ENCODE measurements at places on chromosomes 1 and 21. TPM values are rescaled to one million over a fixed set of nuclear protein-coding genes. Genes with fewer than 3 reads are reported as not detected.

GRCh38 chr1:21914880-21915640 lies 22.1 kb downstream of the HSPG2 start:
- DNase-seq = peak; percentile 59

DNA sequence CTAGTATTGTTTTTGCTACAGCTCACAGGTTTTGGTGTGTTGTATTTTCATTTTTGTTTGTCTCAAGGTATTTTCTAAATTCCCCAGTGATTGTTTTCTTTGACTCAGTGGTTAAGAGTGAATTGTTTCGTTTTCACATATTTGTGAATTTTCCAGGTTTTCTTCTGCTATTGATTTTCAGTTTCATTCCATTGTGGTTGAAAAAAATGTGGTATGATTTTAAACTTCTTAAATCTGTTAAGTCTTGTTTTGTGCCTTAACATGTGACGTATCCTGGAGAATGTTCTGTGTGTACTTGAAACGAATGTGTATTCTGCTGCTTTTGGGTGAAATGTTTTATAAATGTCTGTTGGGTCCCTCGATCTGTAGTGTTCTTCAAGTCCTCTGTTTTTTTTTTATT lies 117.9 kb downstream of the KIF26B start:
- DNase-seq = no peak

GRCh38 chr1:93765099-93765498 lies 83.5 kb upstream of the BCAR3 start:
- no peak for DNase-seq

GRCh38 chr1:38451541-38451993 lies 405.0 kb upstream of the POU3F1 start:
- DNase-seq = no peak

DNA sequence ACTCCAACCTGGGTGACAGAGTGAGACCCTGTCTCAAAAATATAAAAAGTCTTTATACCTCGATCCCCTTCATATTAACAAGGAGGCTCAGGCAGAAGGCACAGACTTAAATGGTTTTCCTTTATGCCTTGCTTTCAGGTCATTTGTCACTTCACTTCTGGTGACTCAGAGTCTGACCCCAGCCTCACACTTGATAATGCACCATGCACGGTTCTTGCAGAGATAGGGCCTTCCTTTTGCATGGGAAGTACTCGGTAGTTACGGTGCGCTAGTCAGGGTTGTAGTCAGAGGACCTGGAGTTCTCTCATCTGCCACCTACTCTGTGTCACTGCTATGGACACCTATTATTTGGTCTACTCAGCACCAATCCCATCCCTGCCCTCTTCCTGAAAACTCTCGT lies 43.6 kb upstream of the BMP8B start:
- no peak for DNase-seq

DNA sequence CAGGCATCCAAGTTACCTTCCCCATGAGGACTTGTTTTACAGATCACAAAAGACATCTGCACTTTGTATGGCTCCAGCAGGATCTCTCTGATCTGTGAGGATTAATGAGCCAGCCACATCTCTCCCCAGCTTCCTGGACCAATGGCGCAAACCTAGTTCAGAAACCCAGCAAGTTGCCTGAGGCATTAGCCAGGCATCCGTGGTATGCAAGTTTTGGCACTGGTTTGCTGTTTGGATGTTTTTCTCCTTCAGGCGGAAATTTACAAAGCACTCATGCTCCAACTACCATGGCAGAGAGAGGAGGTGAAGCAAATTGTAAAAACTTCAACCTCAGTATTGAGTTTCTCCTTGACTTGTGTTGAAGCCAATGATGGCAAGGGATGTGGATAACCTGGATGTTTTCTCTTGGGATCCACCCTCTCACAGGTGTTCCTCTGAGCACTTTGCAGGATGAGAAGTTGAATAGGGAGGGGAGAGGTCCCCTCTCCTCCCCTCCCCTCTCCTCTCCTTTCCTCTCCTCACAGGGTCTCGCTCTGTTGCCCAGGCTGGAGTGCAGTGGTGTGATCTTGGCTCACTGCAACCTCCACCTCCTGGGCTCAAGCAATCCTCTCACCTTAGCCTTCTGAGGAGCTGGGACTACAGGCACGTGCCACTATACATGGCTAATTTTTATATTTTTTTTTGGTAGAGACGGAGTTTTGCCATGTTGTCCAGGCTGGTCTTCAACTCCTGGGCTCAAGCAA lies 25.6 kb upstream of the ENO1 start:
- peak; percentile 97 for DNase-seq

GRCh38 chr1:246724731-246725095 lies 504 bp downstream of the SCCPDH start:
- DNase-seq = peak; percentile 50

- DNase-seq = no peak
Observed at GRCh38 chr1:71074681-71075080, 6.2 kb downstream of the ZRANB2 start.

DNA sequence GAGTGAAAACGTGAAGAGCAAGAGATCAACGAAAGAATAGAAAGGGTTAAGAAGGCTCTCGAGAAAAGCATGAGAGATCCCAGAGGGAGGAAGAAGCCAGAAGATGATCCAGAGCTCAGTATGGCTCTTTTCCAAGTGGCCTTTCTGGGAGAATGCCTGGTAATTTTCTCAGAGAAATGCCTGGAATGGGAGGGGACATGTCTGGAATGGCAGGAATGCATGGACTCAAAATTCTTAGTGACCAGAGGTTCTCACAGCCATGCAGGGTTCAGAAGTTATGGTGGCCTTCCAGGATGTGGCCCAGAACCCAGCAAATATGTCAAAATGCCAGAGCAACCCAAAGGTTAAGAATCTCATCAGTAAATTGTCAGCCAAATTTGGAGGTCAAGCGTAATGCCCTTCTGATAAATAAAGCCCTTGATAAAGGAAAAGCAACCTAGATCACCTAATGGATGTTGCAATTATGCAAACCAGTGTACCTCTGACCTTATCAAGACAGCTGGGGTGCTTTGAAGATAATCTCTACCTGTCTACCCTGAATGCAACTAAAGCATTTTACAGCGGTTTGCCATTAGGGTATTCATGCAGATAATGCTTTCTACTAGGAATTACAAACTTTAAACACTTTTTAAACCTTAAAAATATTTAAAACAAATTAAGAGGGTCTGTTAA lies 53.1 kb downstream of the NBPF6 start:
- DNase-seq = peak; percentile 45

The GSTM1 gene
- not detected for total RNA-seq

GRCh38 chr1:221832151-221832550 lies 90.3 kb upstream of the DUSP10 start:
- DNase-seq = no peak

The DNM3 gene
- total RNA-seq = 1.9 TPM

- DNase-seq = no peak
Observed at GRCh38 chr1:21736011-21736410, 46.9 kb downstream of the USP48 start.

The DDAH1 gene
- total RNA-seq = 135 TPM

GRCh38 chr1:10596780-10597179 lies 122.0 kb downstream of the PEX14 start:
- no peak for DNase-seq

DNA sequence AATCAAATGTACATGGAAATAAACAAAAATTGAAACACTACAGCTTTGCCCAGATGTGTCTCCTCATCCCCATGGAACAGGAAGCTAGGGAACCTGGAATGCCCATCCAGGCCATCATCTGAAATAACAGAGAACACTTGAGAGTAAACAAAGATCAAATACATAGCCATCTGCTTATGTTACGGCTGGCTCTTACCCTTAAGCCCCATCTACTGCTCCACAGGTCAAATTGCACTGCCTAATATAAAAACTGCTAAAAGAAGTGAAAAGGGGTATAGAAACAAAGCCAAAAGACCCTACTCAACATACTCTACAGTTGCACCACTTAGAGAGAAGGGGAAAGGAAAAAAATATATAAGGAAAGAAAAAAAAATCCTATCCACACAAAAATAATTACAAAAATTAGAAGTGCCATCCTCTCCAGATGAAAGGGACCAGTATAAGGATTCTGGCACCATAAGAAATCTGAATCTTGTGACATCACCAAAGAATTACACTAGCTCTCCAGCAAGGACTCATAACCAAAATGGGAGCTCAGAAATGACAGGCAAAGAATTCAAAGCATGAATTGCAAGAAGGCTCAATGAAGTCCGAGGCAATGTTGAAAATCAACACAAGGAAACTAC lies 26.9 kb downstream of the OR6Y1 start:
- peak; percentile 63 for DNase-seq

DNA sequence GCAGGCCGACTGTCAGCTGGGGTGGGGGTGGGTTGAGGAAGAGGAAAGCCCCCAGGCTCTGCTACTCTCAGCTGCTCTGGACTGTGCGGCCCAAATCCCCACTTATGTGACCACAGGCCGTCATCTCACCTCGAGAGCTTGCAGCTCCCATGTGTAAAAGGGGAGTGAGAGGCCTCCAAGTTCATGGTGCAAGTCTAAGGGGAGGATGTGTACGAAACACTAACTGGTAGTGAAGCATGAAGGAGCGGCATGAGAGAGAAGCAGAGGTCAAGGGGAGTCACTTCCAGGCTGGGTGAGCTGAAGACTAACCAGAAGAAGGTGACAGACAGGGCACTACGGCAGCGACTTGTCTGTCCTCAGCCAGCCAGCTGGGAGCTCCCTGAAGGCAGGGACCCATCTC lies 43.8 kb downstream of the GLIS1 start:
- no peak for DNase-seq

DNA sequence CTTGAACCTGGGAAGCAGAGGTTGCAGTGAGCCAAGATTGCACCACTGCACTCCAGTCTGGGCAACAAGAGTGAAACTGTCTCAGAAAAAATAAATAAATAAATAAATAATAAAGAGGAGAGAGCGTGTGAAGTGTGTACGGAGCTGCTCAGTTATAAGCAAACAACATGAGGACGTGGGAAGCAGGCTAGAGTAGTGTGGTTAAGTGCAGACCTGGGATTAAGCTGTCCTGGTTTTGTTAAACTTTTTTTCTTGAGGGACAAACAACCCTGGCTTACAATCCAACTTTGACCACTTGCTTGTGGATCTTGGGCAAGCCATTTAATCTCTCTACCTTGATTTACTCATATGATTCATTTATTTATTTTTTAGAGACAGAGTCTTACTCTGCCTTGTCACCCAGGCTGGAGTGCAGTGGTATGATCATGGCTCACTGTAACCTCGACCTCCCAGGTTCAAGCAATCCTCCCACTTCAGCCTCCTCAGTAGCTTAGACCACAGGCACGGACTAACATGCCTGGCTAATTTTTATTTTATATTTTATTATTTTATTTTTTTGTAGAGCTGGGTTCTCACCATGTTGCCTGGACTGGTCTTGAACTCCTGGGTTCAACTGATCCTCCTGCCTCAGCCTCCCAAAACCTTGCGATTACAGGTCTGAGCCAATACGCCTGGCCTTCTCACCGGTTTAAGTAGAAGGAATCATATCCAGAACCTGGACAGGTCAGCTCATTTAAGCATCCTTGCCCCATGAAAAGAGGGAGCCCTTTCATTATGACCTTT lies 52.7 kb downstream of the RPS6KA1 start:
- DNase-seq = no peak

DNA sequence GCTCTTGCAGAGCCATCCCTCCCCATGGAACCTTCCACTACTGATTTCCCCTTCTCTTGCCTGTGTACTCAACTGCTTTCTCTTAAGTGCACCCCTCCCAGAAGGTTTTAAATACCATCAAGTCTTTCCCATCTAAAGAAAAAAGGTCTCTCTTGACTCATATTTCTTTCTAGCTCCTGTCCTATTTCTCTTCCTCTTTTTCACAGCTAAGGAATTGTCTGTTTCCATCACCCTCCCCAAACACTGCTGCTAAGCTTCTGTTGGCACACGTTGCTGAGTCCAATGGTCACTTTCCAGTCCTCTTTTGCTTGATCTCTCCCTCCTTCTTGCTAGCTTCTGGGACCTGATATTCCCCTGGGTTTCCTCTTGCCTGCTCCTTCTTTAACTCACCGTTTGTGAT lies 13.3 kb upstream of the GNL2 start:
- DNase-seq = no peak

- DNase-seq = no peak
Observed at GRCh38 chr1:35574655-35575415, 1.7 kb downstream of the TFAP2E start.

GRCh38 chr21:40140675-40141074 lies 273.4 kb downstream of the PCP4 start:
- no peak for DNase-seq

DNA sequence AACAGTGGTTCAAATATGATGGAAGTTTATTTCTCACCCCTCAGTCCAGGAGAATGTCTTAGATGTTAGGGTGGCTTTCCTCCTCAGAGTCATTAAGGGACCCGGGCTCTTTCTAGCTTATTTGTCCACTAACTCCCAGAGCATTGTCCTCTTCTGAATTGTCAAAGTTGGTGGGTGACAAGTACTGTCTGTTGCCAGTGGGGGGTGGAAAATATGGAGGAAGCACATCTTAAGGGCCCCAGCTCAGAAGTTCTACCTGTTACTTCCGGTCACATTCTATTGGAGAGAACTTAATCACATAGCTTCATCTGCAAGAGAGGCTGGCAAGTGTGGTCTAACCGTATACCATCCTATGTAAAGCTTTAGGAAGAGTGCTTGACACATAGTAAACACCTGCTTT lies 7.1 kb downstream of the CLIC4 start:
- no peak for DNase-seq

DNA sequence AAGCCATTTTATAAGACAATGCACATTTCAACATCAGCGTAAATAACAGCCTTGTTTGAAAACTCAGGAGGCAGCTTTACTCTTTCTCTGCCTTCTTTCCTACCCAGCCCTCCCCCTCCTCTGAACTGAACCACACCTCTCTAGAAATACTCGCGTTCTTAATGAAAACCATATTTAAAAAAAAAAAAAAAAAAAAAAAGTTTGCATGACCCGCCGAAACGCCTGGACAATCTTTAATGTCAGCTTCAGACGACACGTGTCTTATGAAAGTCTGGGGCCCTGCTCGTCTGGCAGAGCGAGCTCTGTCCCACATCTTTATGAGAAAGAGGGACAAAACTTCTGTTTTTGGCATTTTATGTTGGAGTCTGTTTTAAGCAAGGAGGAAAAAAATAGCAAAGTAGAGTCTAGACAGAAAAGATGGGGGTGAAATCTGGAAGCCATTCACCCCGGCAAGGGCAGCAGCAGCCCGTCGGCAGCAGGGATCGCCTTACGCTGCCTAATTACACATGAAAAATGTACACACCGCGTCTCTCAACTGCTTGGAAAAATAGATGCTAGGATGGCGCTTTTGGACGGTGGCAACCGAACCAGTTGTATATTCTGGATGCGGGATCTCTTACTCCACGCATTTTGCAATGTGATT lies 130.4 kb upstream of the ETS2 start:
- DNase-seq = peak; percentile 5

DNA sequence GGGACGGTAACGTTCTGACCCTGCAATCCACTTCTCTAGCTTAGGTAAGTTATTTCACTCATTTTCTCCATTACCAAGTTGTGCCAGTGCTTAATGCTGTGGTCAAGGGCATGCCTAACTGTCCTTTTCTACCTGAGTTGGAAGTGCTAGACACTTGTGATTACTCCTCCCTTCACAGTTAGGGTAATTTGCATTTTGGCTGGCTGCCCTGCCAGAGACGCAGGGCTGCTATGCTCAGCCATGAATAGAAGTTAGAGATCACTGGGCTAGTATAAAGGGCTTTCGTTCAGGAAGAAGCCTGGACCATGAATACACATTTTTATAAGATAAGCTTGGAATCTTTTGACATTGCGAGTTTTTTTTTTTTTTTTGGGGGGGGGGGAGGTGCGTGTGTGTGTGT lies 633.2 kb upstream of the NEGR1 start:
- DNase-seq = no peak

GRCh38 chr1:32250893-32251716 lies at the start of gene LCK:
TSS of gene LCK (plus strand) at chr1:32251265. CDS start at chr1:32274330, 23,065 bp downstream.
- DNase-seq = no peak

- DNase-seq = peak; percentile 69
Observed at GRCh38 chr1:207698822-207699483, 52.9 kb upstream of the CD46 start.

Data from fibroblast of villous mesenchyme (primary cell).